ENCODE measurements at places on chromosomes 16 and 17.

DNA sequence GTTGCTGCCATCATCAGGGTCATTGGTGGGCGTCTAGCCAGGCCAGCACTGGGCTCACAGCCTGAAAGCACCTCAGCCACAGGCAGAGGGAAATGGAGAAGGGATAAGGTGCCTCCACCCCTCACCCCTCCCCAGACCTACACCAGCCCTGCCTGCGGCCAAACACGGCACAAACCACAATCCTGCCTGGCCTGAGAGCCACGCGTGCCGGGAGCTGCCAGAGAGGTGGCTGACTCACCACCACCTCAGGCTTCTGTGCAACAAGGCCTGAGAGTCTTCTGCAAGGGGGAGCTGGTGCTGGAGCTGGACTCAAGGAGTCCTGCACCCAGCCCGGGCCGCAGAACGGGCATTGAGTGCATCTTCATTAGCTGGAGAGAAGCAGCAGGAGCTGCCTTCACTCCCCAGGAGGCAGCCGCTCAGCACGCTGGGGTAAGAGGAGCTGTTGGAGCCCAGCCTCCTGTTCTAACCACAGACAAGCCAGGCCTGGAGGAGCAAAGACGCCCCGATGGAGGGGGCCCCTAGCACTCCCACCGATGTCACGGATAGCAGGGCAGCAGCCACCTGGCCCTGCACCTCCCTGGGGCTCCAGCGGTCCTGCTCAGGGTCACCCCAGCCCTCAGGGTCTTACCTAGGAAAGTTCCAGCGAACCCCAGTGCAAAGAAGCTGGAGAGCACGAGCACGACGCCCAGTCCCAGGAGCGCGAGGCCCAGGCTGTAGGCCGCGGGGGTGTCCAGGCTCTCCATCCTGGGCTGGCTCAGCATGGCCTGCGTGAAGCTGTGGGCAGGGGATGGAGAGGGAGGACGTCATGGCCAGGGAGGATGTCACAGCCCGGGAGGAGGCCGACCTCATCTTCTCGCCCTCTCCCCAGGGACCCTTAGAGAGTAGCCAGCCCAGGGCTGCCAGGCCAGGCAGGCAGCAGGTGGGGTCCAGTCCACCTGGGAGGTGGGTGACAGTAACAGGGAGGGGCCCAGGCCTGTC is 16.0 kb upstream of the RASD1 start:
- no peak for DNase-seq

DNA sequence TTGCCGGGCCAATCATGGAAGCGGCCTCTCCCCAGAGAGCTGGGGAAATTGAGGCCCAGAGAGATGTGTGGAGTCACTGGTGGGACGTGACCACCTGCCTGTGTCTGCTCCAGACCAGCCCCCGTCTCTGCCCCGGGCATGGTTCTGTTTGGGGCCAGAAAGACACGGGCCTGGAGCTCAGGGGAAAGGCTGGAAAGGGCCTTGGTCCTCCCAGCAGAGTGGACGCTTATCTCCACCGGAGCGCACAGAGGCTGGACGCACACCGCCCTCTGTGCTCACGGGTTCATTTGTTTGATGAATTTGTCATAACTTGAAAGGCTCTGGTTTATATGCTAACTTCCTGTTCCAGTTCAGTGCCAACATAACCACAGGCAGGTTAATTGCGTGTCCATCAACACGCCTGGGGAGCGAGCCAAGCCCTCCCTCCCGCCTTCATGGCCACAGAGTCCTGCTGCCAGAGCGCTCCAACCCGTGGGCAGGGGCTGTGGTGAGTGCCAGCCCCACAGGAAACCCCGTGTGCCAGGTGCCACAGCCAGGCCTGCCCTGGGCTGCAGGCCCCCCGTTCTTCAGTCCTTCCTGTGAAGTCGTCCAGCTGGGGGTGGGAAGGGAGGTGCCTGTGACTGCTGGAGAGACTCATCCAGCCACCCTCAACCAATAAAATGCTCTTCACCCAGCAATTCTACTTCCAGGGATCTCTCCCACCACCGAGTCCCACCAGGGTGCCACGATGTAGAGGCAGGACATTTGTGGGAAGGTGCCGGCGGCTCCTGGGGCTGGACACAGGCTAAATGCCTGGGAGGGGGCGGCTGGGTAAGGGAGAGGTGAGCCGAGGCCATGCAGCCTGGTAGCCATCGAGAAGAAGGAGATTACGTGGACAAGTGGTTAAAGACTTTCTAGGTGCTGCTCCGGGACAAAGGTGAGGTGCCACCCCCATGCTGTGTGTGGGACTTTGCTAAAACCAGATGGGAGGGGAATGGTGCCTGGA is 29.4 kb upstream of the BAHCC1 start:
- no peak for DNase-seq

DNA sequence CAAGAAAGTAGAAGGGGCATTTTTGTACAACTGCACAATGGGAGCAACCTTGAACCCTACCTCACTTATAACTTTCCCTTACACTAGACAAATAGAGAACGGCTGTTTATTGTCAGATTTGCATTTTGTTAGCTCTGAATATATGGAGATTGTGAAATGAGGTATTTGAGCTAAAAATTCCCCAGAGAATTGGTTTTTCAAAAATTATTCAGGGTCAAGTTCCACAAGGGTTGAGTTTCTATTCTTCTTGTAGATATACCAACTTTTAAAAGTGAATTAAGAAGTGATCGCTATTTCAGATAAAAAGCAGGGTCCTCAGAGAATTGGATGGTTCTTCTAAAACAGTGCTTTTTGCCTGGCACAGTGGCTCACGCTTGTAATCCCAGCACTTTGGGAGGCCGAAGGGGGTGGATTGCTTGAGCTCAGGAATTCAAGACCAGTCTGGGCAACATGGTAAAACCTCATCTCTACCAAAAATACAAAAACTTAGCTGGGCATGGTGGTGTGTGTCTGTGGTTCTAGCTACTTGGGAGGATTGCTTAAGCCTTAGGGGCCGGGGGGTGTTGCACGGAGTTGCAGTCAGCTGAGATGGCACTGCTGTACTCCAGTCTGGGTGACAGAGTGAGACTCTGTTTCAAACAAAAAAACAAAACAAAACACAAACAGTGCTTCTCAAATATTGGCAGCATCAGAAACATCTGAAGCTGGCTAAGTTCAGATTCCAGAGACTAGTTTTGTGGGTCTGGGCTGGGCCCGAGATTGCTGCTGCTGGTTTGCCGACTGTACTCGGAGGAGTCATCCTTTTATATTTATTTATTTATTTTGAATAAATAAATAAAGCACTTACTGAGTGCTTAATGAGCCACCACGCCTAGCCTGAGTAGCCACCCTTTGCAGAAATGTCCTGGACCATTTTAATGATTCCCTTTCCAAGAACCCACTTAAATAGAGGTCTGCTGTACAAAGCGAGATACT is 50.9 kb downstream of the PECAM1 start:
- no peak for DNase-seq

- no peak for DNase-seq
Observed at GRCh38 chr17:61581611-61582349, 9.2 kb downstream of the NACA2 start.

DNA sequence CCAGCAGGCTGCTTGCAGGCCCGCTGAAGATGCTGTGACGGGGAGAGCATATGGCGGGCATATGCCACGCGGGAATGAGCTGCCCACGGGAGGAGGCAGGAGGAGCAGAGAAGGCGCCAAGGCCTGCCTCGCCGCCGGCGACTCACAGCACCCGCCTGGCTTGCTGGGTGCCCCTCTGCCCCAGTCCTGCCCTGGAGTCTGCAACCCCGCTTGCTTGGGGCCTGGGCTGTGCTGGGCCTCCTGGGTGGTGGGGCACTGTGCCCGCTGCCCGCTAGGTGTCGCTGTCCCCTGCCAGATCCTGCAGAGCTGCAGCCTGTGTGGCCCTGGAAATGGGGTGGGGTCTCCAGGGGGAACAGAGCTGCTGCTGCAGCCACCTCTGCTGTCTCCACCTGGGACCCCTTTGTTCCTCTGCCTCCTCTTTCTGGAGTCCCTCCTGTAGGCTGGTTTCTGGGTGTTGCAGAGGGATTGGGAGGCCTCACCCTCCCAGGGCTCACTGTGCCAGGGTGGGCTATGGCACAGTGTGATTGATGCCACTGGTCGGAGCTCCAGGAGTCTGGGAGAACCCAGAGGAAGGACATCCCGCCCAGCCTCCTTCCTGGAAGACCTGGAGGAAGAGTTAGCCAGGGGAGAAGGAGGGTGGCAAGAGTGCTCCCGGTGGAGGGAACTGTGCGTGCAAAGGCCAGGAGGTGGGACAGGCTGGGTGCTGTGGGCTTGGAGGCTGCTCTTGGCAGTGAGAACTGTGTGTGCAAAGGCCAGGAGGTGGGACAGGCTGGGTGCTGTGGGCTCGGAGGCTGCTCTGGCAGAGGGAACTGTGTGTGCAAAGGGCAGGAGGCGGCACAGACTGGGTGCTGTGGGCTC is 141.0 kb upstream of the CIBAR2 start:
- peak; percentile 15 for DNase-seq

DNA sequence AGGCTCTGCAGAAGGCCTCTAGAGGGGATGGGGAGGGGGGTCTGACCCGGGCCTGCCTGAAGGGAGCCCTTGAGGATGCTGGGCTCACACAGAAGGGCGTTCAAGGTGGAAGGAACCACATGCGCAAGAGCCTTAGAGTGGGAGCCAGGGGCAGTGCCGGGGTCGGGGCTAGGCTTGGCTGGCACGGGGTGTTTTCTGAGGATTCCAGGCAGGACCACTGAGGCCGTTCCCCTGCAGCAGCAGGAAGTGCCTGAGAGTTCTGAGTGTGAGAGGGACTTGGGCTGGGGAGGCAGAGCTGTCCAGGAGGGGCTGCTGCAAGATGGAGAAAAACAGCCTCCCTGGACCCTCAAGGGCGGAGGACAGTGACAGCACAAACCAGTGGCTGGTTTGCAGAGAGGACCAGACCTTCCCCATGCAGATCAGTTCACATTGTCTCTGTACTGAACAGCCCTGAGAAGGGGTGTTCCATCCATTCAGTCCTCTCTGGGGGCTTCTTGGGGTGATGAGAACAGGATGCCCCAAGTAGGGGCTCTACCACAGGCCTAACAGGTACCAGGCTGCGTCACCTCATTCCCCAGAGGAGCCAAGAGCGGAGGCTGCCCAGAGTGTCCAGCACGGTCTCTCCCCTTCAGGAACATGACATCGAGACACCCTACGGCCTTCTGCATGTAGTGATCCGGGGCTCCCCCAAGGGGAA is 3.4 kb downstream of the NDRG4 start:
- no peak for DNase-seq

DNA sequence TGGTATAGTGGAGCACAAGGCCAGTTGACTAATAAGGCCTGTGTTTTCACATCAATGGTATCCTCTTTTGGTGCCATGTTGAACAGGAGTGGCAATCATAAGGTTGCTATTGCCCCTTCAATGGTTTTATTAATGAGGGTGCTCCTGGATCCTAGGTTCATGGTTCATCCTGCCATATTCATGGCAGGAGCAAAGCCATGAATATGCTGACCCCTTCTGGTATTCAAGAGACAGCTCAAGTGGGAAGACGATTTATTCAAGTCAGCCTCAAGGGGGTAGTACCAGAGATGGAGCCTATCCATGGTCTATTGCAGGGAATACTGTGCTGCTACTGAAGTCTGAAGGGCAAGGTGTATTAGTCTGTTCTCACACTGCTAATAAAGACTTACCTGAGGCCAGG is 2.6 kb downstream of the ABCA9 start:
- DNase-seq: no peak

DNA sequence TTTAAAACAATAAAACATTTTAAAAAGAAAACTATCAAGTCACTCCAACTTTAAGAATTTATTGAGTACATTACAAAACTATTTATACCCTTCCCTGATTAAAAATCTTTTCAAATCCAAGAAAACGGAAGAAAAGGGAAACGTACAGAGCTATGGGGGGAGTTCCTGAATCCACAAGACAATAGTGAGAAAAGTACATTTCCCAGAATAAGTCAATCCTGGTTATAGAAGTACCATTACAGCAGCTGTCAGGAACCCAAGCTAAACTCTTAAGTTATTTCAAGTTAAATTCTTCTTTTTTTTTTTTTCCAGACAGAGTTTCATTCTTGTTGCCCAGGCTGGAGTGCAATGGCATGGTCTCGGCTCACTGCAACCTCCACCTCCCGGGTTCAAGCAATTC is 45.7 kb downstream of the SPOP start:
- DNase-seq: no peak

DNA sequence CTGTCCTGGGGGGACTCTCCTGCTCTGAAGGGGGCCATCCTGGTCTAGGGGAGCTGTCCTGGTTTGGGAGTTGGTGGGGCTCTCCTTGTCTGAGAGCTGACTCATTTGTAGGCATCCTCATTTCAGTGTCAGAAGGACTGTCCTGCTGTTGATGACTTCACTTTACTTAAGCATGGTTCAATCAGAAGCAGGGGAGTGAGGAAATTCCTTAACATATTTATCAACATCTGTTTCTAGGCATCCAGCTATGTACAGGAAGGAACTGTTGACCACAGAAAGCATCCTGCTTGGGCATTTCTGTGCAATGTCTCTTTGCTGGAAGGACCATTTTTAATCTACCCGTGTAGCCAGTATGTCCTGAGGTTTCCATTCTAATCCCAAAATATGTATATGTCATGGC is 502.7 kb upstream of the HSBP1 start:
- DNase-seq: no peak

DNA sequence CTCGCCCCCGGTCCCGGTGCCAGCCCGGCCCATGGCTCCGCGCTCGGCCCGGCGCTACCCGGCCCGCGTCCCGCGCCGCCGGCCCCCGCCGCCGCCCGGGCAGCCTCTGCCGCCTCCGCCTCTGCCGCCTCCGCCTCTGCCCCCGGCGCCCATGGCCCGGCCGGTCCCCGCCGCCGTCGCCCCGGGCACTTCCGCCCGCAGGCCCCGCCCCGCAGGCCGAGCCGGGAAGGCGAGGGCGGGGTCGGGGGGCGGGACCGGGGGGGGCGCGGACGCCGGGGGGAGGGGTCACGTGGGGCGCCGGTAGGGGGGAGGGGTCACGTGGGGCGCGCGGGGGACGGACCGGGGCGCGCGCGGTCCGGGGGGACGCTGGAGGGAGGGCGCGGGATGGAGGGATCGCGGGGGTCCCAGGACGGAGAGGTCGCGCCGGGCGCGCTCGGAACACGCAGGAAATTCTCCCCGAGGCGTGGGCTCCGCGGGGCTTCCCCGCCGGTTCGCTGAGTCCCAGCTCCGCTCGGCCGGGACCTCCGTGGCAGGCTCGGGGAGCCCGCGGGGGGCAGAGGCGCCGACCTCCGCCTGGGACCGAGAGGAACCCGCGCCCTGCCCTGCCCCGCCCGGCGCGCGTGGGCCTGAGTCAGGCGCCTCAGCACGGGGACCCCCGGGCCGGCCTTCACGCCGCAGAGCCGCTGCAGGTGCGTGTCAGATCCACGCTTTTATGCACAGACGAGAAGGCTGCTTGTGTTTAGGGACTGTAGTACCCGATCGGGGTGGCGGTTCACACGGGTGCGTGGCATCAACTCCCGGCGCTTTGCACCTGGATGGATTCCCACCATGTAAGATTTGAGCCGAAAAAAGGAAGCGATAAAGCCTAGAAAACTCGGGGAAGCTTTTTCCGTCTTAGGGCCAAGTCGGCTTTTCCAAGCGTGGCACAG is at the start of gene PGAP6:
Gene PGAP6, minus strand, starts transcription at position 190 of the 929 bp plus-strand sequence. Its CDS starts 157 bp downstream, at position 33.
- peak; percentile 32 for DNase-seq
